Bronchial epithelial cell (primary cell): ENCODE measurements at places on chromosomes 16 and 17. TPM values are rescaled to one million over a fixed set of nuclear protein-coding genes. Genes with fewer than 3 reads are reported as not detected.

- DNase-seq, result no peak
Observed at GRCh38 chr16:87305505-87306391, 11.4 kb downstream of the C16orf95 start.

GRCh38 chr16:54425681-54426552 lies 139.3 kb upstream of the IRX3 start:
- no peak for DNase-seq

- peak; percentile 29 for DNase-seq
Observed at GRCh38 chr16:17273142-17273561, 197.6 kb downstream of the XYLT1 start.

GRCh38 chr17:34167354-34167753 lies 87.7 kb upstream of the CCL2 start:
- no peak for DNase-seq

- no peak for DNase-seq
Observed at GRCh38 chr16:87921236-87921773, 15.0 kb downstream of the CA5A start.

- no peak for DNase-seq
Observed at GRCh38 chr16:24728891-24729242, 584 bp upstream of the TNRC6A start.

- DNase-seq, result no peak
Observed at GRCh38 chr17:3594976-3595375, 14.2 kb downstream of the TRPV1 start.

GRCh38 chr17:31750578-31750977 lies 108.5 kb downstream of the COPRS start:
- no peak for DNase-seq

Gene PSMC3IP
- 1.3 and 2.0 TPM in 2 replicates for total RNA-seq

DNA sequence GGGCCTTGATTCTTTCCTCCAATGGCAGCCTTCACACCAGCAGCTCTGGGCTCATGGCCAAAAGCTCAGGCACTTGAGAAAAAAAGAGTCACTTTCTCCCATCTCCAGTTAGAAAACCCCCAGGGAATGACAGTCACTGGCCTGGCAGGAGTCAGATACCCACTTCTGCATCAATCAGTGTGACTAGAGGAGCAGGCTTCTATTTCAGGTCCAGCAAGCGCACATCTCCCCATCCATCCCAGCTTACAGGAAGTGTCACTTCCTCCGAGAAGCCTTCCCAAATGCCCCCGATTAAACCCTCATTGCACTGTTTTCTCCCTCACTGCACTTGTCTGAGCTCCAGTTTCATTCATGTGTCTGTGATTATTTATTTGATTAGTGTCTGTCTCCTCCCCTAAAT lies 30.4 kb upstream of the CCL1 start:
- no peak for DNase-seq

- DNase-seq, result no peak
Observed at GRCh38 chr17:27610304-27610677, 20.7 kb upstream of the LGALS9 start.

- peak; percentile 64 for DNase-seq
Observed at GRCh38 chr17:64275016-64275415, 12.0 kb upstream of the TEX2 start.

Gene HNF1B
- total RNA-seq, result not detected in 2 replicates

Gene CCL8
- total RNA-seq, result not detected in 2 replicates

- peak; percentile 26 for DNase-seq
Observed at GRCh38 chr17:43530288-43531081, 15.7 kb downstream of the ETV4 start.

- DNase-seq, result no peak
Observed at GRCh38 chr16:47463771-47464624, 2.9 kb downstream of the PHKB start.

DNA sequence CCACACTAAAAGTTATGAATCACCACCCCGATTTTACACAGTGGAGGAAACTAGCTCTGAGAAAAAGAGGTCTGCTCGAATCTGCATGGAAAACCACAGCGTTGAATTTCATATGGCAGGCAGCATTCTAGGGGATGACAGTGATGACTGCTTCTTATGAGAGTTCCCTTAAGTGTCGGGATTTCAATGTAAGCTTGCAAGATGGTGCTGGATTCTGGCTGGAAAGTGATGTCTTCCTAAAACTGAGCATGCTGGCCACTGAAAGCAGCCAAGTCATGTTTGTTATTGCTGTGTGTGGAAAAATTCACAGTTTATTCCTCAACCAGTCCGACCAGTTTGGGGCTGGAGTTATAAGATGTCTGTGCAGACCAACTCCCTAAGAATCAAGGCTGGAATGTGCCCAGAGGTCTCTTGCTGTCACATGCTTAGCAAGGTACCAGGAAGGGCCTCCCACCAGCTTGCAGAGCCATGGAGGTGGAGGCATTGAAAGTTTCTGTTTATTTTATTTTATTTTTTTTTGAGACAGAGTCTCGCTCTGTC lies 37.2 kb upstream of the GAN start:
- peak; percentile 68 for DNase-seq

DNA sequence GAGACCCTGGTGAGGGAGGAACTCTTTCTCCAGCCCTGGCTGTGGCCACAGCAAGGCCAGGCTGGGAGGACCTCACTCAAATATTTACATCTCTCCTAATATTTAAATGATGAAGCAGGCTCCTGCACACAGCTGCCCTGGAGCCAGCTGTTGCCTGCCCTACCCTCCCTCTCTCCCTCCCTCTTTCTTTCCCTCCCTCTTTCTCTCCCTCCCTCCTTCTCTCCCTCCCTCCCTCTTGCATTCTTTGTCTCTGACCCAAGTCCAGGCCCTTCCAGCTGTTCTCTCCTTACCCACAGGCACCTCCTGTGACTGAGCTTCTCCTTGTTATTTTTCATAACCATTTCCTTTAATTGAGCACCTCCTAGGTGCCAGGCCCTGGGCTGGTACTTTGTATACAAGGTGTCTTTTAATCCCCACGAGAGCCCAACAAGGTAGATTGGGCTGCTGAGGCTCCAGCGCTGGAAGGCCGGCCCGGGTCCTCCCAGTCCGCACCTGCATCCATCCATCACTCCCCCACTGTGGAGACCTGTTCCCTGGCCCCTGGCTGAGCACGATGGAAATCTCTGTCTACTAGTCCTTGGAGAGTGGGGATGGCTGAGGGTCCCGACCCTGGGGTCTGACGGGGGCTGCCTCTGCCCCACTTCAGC lies 242.3 kb downstream of the SEC14L1 start:
- DNase-seq, result peak; percentile 29

Gene TMEM220
- total RNA-seq, result 0.79 and 0.90 TPM in 2 replicates

Gene TBX6
- total RNA-seq, result 0.26 and 0.90 TPM in 2 replicates

GRCh38 chr17:57605675-57606105 lies 139.4 kb downstream of the CCDC182 start:
- DNase-seq, result no peak

GRCh38 chr17:11487469-11487868 lies 110.8 kb upstream of the DNAH9 start:
- DNase-seq, result no peak

DNA sequence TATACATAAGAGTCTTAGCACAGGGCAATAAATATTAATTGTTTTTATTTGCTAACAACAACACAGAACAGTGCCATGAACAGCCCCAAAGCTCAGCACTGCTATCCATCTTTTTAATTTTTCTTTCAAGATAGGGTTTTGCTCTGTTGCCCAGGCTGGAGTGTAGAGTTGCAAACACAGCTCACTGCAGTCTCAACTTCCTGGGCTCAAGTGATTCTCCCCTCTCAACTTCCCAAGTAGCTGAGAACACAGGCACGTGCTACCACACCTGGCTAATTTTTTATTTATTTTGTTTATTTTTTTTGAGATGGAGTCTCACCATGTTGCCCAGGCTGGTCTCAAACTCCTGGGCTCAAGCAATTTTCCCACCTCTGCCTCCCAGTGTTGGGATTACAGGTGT lies 47.6 kb upstream of the AKAP1 start:
- no peak for DNase-seq
